ENCODE measurements at places on chromosomes 11 and 22.
A peak's percentile ranks its signal among the peaks of the same experiment; 100 is the strongest.

DNA sequence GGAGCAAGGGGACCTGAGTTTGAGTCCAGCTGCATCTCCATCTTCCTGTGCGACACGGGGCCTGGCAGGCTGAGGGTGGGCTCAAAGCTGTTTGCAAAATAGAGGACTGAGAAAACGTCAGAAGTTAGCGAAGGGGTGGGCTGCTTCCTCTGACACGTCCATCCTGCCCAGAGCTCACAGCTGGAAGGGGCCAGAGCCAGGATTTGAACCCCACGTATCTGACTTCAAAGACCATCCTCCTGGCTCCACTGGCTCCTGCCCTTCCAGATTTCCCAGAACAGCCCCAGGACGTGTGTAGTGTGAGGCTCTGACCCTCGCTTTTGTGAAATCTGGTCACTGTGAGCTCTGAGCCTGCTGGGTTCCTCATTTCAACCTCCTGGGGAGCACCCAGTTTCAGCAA lies 56.3 kb downstream of the CD82 start:
- no peak for DNase-seq

DNA sequence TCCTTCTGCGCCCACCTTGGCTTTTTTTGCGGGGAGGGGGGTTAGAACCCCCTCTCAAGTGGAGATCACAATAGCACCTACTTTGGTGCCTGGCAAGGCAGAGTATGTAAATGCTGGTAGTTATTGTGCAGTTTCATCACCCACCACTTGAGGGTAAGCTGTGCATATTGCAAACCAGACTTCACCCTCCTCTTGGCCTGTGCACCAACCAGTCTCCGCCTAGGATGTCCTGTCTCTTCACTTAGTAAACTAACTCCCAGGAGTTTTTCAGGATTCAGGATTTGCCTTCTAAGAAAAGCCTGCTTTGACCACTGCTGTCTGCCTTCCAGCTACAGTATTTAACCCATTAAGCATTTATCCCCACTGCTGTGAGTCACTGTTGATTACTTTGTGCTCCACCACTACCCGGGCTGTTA lies 2.0 kb upstream of the UBXN1 start:
- no peak for DNase-seq

GRCh38 chr11:27248576-27249509 lies 114.2 kb downstream of the CCDC34 start:
- no peak for DNase-seq

DNA sequence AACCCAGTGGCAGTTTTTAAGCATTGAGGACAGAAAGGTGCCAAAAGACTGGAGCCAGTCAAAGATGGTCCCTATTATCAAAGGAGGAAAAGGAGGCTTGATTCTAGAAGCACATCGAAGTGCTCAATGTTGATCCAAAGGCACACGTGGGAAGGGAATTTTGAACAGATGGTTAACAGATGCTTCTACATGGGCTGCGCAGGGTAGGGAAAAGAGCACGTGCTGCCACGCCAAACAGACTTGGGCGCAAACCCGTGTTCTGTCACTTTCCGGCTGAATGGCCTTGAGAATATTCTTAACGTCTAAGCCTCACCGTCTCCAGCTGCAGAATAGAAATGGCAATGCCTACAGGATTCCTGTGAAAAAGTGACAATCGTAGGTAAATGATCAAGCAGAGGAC lies 217.9 kb upstream of the MTNR1B start:
- DNase-seq: no peak

- no peak for DNase-seq
Observed at GRCh38 chr11:73140213-73141030, 1.7 kb downstream of the FCHSD2 start.

DNA sequence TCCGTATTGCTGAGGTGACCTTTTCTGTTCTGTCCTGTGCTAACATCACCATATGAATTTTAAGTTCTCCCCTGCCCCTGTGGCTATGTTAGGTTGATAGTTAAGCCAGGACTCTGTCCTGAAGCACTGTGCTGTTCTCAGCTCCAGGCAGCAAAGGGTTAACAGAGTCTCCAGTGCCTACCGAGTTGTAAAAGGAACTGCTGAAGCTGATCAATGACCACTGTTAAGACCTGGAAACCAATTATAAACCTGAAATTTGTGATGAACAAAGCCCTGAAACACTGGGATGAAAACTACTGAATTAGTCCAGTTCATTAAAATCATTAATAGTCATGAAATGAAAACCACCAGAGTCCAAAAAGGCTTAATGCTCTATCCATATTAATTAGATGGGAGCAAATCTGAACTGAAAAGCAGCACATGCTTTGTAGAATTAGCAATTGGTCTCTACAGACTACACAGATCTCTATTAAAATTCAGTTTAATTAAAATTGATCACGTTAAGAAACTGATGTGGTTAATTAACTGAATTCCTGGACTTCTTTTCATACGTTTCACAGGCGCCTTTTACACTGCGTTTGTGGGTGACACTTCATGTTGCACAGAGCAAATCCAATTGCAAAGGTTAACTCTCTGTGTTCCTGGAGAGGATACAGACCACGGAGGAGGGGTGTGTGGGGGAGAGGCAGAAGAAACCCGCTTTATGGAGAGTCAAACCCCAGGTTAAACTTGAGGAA lies 188.5 kb upstream of the MPPED2 start:
- no peak for DNase-seq

DNA sequence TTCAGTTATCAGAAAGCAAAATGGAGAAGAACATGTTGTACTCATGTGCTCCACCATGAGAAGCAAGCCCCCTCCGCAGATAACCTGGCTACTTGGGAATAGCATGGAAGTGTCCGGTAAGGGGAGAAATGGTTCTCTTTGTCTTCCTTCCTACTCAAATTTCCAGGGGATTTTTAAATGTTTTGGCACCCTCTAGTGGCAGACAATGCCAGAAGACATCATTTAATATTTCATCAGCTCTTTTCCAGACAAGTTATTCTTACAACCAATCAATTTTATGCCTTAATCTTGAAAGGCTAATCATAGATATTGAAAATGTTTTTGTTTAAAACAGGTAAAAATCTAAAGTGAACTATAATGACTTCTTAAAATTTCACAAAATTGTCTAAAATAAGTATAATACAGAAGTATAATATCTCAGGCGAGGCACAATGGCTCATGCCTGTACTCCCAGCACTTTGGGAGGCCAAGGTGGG lies 15.7 kb downstream of the CRTAM start:
- peak; percentile 51 for DNase-seq

DNA sequence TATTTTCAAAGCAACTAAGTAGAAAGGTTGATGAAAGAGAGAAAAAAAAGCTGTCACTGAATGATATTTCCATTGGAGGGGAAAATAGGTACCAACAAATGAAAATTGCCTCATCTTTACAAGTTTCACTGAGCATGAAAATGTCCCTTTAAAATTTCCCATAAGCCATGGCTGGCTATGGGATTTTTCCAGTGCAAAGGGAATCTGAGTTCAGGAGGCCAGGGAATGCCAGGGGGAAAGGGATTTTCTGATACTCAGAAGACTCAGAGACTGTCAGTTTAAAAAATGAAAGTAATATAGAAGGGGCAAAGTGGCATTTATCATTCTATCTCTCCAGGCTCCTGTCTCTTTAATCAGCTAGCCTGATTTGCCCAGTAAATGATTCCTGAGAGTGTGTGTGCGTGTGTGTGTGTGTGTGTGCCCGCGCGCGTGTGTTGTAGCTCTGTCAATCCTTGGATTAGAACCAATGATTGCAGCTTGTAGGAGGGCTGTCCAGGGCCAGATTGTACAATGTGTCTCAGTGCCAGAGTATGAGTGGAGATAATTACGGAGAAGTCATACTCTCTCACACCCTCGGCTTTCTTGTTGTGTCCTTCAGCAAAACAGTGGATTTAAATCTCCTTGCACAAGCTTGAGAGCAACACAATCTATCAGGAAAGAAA lies at the start of gene NTM:
Gene NTM (plus strand): TSS at position 526 of the 662 bp plus-strand sequence.
- no peak for DNase-seq

DNA sequence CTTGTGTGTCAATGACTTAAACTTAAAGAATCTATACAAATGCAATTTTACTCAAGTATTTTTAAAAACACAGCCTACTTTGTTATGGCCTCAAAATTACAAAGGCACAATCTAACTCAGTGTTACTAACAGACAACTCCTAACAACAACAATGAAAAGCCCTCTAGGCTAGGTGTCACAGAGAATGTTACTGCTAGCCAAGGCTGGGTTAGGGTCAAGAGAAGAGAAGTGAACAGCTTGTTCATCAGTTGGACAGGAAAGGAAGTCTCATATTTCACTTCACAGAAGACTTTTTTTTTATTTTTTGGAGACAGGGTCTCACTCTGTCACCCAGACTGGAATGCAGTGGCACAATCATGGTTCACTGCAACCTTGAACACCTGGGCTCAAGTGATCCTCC lies 26.0 kb downstream of the CLDN25 start:
- no peak for DNase-seq

DNA sequence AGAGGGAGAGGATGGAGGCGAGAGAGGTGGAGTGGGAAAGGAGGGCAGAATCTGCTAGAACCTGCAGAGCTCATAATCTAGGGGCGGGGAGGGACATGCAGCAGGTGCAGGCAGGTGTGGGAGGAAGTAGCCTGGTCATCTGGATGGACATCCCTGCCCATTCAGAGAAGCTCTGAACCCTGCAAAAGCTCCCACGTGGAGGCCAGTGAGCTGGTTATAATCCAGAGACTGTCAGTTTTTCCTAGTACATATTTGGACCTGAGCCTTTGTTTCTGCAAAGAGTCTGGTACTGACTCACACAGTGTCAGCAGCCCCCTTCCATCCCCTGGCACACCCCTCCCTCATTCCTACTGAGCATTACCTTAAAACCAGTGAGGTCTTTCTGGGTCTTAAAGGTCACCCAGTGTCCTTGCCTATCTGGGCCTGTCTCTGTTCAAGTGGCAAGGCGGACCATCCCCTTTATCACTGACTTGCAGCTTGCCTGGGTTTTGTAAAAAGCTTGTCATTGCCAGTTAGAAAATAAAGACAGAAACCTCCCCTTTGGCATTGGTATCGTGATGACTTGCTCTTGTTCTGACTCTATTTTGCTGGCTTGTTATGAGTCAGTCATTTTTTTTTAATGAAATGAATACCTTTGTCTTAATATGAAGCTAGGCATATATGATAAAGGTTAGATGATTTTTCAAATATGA lies 26.1 kb downstream of the PTPRJ start:
- DNase-seq: no peak

DNA sequence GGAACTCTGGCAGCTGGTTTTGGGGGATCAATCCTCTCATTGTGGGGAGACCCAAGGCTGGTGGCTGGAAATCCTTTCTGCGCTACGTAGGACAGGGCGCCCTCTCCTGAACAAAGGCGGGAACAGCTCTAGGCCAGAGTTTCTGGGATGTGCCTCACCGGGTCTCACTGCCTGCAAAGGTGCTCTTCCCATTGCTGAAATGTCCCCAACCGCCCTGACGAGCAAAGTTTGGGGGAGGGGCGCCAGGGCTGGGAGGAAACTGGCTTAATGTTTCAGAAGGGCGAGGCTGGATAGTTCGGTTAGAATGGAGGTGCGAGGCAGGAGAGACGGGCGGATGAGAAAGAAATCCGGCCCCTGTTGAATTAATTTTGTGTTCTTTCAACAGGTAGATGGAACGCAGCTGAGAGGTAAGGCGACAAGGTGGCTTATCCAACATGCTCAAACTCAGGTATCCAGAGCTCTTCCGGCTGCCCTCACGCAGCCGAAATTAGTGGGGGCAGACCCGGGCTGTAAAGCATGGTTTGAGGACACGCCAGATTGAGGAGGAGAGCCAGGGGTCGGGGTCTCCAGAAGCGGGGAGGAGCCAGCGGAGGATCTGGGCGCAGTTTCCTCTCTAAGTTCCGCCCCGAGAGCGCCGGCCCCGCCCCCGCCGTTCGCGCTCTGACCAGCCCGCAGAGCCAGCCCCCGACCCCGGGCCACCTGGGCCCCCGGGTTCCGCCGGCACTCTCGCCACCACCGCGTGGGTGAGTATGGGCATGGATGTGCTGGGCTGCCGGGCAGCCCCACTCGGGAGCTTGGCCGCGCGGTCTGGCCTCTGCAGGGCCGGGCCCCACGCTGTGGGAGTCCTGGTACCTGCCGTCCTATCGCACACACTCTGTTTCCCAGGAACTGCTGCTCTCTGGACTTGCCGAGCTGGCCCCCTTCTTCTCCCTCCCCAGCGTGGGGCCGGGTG lies at the start of gene PGAP2:
Gene PGAP2 (plus strand): TSS at position 652 of the 952 bp plus-strand sequence. CDS start 2,700 bp downstream, outside the sequence.
- peak; percentile 70 for DNase-seq

- no peak for DNase-seq
Observed at GRCh38 chr11:111376181-111376871, 2.7 kb downstream of the POU2AF1 start.

DNA sequence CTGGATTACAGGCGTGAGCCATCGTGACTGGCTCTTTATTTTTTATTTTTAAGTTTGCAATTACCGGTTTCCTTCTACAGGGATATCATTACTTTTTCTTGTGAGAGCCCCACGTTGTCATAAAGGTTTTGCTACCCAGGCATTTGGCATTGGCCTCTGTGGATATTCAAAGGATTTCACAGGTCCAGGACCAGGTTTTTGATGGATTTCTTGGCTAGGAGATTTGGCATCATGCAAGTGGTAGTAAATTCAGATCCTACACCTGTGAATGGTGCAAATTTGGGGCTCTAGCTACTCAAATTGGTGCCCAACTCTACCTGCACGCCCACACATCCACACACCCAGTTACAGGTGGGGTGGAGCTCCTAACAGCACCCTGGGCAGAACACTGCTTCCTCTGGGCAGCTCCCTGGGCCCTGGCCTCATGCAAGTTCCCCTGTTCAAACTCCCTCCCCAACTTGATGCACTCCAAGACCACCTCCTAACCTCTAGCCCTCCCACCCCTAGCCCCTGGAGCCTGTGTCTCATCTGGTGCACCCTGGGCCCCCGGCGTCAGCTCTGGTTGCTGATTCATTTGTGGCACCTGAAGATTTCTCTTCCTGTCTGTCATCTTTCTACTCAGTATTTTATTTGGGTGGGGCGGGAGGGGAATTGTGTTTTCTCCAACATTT lies 9.3 kb upstream of the MRGPRD start:
- no peak for DNase-seq

GRCh38 chr11:114604179-114604813 lies 8.7 kb upstream of the NXPE4 start:
- DNase-seq: no peak

DNA sequence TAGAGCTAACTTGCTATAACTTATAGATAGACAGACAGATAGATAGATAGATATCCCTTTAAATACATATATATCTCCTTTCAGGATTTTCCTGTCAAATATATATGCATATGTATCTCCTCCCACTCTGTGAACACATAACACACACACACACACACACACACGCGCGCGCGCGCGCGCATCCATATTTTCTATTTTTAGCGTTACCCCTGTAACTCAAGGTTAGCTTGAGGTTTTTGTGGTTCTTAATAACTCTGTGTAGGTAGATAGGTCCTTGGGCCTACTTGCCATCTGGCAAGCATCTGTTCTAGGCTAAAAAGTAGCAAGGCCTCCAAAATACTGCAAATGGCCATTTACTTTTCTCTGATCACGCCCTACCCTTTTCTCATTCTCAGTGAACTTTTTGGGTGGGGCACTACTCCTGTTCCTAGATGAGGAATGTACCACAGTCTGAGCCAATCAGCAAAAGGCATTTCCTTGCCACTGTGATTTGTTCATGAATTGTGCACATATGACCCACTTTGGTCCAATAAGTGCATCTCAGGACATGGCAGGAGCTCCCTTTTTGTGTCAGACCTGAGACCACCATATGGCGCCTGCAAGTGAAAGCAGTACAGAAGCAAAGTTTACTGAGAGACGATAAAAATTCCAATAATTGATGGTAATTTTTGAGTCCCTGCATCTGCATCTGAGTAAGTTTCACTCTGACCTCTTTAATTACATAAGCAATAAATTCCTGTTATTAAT lies 740.5 kb upstream of the API5 start:
- no peak for DNase-seq
